ENCODE measurements at places on chromosomes 6 and 20.
A peak's percentile ranks its signal among the peaks of the same experiment; 100 is the strongest.

GRCh38 chr6:145009711-145010110 is 724.6 kb downstream of the UTRN start:
- DNase-seq = no peak

GRCh38 chr20:62891111-62891510 is 29.5 kb upstream of the TCFL5 start:
- no peak for DNase-seq

- no peak for DNase-seq
These were observed 388.3 kb upstream of the RNF217 start for GRCh38 chr6:124573953-124574352.

- DNase-seq = no peak
These were observed 398.3 kb downstream of the UTRN start for GRCh38 chr6:144683216-144684070.

DNA sequence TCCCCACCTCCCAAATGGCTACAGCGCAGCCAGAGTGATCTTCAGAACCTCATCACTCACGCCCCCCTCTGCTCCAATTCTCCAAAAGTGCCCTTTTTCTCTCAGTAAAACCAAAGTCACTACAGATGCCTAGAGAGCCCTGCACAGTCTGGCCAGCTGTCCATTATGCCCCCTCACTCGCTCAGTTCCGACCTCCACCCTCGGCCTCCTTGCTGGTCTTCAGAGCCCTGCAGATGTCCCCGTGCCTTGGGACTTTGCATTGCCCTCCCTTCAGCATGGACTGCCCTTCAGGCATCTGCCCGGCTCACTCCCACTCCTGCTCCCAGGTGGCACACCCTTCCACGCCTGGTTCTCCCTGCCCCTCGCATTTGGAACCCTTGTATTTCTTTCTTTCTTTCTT is 1.1 kb upstream of the RAET1E start:
- DNase-seq = no peak

DNA sequence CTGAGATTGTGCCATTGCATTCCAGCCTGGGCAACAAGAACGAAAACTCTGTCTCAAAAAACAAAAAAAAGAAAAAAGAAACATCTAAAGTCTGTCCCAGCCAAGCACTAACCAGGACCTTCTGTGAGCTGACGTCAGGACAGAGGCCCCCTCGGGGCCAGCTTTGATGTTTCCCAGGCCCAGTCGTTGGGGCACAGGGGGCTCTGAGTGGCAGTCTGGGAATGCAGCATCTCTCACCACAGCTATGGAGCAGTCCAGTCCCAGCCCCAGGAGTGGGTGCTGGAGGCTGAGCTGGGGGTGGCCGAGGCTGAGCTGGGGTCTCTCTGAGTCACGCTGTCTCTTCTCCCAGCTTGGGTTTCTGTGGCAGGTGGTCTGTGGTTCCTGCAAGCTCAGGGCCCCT is 46.0 kb upstream of the SRF start:
- DNase-seq = no peak

GRCh38 chr20:7308163-7308562 is 540.7 kb downstream of the BMP2 start:
- no peak for DNase-seq

DNA sequence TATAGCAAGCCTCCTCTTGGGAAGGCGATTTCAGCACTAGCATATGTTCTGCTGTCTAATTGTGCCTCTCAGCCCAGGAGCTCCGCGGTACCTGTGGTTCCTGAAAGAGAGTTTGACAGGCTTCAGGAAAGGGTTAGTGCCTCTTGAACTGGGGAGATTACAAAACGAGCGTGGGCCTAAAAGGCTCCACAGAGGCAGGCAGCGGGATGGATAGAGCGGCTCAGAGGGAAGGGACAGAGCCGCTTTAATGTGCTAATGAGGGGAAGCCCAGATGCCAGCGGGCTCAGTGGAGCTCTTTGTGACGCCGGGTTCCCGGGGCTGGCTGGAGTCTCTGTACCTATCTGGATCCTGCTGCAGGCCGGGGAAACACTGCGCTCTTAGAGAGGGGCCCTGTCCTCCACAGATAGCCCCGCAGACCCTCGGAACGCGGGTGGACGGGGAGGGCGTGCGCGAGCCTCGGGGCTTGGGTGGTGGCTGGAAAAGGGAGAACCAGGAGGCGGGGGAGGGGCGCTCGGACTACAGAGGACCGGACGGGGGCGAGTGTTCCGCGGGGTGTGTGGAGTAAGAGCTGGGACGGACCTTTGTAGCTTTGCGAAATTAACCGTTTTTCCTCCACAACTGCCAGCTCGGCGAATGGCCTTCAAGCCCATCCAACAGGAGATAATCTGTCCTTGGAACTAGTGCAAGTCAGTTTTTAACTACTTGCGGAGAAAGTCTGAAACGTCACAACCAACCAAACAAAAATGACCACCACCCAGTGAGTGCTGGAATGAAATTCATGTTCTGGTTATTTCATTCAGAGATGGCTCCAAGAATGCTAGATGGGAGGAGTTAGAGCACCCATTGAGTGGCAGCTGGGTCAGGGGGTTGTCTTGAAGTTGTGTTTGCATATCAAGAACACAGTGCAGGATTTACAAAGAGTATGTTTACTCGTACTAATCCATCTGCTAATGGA is 13.0 kb downstream of the SLC35F1 start:
- DNase-seq = peak; percentile 83

GRCh38 chr6:39684790-39685488 is 40.3 kb downstream of the KIF6 start:
- peak; percentile 18 for DNase-seq

GRCh38 chr6:19968201-19968600 is 131.0 kb downstream of the ID4 start:
- no peak for DNase-seq

DNA sequence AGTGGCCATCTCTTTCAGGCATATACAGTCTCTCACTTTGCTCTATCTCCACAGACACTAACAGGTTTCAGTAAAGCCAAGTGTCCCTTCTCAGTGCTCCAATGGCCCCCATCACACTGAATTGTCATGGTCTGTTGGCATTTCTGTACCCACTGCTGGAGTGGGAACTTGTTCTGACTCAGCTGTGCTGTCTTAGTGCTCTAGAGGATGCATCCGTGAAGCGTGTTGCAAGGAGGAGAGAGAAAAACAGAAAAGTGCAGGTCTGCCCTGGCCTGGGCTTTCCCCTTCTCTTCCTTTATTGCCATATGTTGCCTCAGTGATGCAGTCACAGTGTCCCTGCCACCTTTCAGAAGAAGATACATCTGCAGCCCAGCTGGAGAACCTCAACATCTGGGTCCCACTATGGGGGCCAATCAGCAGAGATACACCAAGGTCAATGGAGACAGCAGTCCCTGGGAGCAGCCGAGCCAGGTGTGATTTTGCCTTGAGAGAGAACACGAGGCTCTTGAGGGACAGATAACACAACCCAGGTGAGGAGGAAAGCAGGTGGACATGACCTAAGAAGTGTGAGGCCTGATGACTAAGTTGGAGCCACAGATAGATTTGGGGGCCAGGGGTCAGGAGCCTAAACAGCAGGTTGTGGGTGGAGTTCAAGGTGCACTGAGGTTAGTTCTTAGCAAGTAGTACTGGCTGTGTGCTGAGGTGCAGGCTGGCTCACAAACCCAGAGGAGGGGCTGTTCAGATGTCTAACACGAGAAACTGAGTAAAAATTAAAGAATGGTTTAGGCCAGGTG is 5.6 kb upstream of the PLCG1 start:
- DNase-seq = no peak

DNA sequence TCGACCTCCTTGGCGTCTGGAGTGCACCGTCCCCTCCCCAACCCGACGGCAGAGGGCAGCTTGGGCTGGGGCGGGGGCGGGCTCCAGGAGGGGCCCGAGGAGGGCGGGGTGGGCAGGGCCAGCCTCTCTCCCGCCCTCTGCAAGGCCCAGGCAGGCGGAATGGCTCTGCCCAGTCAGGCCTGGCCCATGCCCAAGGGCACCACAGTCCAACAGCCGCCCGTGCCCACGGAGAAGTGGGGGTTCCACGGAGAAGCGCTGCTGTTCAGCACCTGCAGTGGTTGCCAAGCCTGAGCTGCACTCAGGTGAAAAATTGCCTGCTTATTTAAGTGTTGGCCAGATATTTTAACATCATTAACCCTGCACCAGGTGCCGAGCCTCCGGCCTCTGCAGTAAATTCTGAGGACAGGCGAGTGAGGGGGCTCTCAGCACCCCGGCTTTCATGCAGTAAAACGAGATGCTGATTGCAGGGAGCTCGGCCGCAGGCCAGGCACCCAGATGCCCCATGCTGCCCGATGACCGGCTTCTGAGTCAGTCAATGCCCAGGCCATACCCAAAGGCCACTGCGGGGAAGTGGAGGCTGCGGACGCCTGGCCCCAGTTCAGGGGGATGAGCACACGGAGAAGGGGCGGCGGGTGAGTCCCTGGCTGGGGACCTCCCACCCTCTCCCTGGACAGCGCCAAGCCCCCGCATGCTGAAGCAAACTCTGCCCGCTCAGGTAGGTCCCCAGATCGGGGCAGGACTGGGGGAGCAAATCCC is at the start of gene SRMS:
TSS of gene SRMS (minus strand) at position 25 of the 756 bp plus-strand sequence. CDS start 286 bp downstream, outside the sequence.
- peak; percentile 87 for DNase-seq

DNA sequence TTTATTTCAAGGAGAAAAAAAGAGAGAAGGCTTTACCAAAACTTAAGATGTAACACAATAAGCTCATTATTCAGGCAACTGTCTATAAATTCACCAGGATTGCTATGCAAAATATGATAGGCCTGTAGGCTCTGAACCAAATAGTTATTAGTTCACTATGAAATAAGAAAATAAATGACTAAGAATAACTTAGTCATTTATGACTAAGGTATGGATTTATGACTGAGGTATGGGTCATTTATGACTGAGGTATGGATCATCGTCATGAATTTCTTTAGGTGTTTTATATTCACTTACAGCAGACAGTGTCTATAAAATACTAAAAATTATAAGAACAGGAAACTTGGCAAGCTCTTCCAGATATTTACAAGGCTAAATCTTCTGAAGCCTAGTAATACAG is 52.1 kb upstream of the SNX9 start:
- no peak for DNase-seq

DNA sequence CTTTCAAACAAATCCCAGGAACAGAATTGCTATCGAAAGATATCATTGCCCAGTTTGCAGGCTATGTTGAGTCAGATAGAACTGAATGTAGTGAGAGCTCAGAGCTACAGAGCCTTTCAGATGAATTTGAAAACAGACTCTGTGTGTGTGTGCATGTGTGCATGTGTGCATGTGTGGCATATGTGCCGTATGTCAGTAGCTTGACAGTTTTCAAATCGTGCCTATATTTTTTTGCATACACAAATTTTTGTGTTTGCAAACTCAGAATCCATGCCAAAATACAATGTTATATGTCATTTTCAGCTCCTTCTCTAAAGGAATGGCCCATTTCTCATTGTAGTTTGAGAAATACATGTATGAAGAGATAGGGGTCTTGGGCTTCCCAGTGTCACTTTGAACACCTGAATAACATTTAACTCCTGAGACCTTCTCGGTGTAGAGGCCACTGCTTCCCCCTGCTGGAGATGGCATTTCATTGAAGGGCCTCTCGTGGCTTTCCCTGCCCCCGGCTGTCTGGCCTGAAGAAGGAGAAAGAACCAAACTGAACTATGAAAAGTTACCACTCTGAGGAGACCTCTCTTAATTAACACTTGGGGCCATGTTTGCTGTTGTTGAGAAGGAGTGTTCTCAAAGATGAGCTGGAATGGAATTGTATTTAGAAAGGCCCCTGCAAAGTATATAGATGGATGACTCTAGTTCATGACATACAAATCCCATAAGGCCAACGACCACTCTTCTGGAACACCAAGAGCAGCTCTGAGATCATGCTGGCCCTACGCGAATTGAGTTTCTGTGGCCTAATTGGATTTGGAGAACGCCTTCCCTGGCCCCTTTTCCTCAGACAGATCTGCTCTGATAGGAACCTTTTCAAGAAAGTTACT is 58.7 kb downstream of the VAPB start:
- peak; percentile 67 for DNase-seq

DNA sequence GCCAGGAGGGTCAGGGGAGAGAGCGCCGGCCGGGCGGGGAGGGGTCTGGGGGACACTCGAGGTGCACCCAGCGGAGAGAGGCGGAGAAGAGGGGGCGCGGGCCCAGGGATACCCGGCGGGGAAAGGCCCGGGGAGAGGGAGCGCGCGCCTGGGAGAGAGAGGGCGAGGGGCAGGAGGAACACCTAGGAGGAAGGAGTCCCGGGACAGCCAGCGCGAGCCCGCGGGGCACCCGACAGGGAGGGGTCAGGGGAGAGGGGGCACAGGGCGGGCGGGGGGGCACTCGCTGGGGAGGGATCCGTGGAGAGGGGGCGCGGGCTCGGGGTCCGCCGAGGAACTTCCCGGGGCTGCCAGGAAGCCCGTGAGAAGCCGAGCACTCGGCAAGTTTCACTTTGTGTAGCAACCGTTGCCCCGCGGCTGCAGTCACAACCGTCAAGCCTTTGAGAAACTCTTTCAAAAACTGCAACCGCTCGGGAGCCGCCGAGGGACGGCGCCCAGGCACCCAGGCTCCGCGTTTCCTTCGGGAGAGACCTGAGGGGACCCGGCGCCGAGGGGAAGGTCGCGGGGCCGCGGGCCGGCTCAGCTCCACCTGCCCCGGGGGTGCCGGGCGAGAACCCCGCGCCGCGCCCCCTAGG is 471 bp downstream of the EZR start:
- DNase-seq = peak; percentile 75

DNA sequence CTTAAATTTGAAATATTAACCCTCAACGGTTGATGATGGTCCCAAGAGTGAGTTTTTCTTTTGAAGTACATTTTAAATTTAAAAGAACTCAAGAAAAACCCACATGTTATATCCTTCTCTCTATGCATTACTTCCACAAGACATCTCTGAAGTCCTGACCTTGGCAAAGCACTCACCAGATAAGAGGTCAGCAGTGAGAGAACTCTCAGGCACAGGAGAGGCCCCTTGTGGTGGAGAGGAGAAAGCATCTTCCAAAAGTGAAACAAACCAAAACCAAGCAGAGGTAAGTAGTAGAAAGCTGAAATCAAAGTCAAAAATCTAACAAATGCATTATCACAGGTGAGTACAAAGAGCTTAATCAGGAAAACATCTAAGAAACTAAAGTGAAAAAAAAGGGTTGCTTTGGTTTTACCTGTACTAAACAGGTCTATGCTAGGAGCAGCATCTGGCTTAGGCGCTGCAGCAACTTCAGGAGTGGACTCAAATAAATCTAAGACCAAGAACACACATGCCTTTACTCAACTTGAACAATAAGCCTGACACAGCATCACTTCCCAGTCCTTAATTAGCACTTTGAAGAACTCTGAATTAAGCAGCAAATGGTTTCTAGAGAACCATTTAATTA is 80.5 kb downstream of the PRSS35 start:
- DNase-seq = peak; percentile 33

DNA sequence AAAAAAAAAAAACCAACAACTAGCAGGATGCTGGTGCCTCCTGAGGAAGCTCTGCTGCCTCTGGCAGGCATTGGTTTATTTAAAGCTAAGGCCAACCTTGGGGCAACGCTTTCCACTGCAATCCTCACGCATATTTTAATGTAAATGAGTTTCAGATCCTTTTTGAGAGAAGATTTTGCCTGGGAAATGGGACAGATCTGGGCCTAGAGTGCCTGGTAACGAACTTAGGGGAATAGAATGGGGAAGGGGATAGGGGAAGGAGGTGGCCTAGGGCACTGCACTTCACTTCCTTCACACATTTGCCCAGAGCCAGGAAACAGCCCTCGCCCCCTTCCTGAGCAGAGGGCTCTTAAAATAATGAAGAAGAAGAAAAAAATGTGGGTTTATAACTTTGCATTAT is 132.7 kb upstream of the TMEM170B start:
- no peak for DNase-seq

All from iPS-NIHi11 (cell line).